RPMI7951 (cell line): ENCODE measurements at places on chromosomes 16 and 17. TPM values are rescaled to one million over a fixed set of nuclear protein-coding genes. Genes with fewer than 3 reads are reported as not detected.

Gene SOST
- not detected in 2 replicates for total RNA-seq

Gene TMEM204
- not detected in 2 replicates for total RNA-seq

DNA sequence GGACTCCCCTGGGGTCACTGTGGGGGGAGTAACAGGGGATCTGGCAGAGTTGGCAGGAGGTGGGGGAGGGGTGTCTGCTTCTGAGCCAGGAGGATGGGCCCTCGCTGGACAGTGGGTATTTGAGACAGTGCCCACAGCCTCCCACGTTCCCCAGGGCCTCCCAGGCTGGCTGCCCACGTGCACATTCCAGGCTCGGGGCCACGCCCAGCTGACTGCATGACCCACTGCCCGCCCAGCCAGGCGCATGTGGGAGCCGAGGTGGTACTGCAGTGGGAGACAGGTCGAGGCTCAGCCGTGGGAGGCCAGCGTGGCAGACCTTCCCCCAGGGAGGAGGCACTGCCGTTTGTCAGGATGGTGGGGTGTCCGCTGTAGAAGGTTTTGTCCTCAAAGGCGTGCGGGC, 38.8 kb downstream of the BAHCC1 start:
- no peak for DNase-seq

- DNase-seq: peak; percentile 70
Observed at GRCh38 chr17:83073389-83074063, 5.9 kb upstream of the METRNL start.

- DNase-seq: peak; percentile 11
Observed at GRCh38 chr17:7886227-7887037, 2.2 kb upstream of the CHD3 start.

DNA sequence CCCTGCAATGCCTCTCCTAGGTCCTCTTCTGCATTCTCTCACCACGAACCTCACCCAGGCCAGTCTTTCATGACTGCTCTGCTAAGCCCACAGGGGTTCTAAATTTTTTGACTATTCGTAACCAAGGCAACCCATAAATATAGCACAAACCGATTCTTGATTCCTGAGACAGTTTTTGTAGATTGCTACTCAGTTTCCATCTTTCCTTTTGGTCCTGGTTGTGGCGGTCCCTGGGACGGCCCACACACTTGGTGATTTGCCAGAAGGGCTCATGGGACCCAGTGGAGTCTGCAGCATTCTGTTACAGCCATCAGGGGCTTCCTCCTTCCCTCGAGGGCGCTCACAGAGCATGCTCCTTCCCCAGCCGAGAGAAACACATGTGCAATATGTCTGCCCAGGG, 23.4 kb upstream of the MGAT5B start:
- no peak for DNase-seq

DNA sequence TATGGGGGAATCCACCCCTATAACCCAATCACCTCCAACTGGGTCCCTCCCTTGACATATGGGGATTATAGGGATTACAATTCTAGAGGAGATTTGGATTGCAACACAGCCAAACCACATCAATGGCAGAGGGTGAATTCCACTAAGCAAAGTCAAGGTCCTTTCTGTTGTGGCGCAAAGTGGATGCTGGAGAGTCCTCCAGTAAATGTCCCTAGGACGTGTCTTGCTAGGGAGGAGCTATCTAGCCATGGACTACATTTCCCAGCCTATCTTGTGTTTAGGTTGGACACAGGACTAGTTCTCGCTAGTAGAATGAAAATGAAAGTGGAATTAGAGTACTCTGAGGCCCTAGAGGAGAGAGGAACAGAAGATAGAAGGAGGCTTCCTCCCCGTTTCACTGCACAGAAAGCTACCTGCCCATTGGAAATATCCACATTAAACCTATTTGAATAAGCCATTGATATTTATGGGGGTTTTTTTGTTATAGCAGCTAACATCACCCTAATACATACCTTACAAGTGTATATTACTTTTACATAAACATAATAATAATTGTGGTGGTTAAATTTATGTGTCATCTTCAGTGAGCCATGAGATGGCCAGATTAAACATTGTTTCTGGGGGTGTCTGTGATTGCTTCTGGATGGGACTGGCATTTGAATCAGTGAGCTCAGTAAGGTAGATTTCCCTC, 56.7 kb upstream of the ERCC4 start:
- DNase-seq: peak; percentile 52

Gene TNFRSF17
- 0.48 TPM in 1 of 2 replicates, not detected in the other for total RNA-seq

Gene ACBD4
- total RNA-seq: 1.1 and 2.0 TPM in 2 replicates

- DNase-seq: peak; percentile 36
Observed at GRCh38 chr17:50487213-50488096, 8.8 kb downstream of the RSAD1 start.

Gene ZG16B
- total RNA-seq: 0.88 and 1.2 TPM in 2 replicates

Gene MYLK3
- total RNA-seq: under 0.01 TPM in 1 of 2 replicates, not detected in the other

Gene KRT16
- total RNA-seq: 0.72 and 0.88 TPM in 2 replicates

DNA sequence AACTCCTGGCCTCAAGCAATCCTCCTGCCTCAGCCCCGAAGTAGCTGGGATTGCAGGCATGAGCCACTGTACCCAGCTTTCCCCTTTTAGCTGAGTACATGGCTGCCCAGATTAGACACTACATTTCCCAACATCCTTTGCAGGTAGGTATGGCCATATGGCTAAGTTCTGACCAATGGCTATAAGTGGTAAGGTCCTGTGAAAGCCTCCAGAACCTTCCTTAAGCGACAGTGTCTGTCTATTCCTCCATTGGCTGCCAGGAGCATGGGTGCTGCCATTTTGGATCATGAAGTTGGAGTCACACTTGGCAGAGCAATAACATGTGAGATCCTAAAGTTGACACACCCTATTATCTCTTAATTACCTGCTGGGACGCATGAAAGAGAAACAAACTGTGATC, 24.4 kb upstream of the CRHR1 start:
- DNase-seq: peak; percentile 3

Gene CCR7
- not detected in 2 replicates for total RNA-seq

Gene LGALS9B
- total RNA-seq: not detected in 2 replicates

DNA sequence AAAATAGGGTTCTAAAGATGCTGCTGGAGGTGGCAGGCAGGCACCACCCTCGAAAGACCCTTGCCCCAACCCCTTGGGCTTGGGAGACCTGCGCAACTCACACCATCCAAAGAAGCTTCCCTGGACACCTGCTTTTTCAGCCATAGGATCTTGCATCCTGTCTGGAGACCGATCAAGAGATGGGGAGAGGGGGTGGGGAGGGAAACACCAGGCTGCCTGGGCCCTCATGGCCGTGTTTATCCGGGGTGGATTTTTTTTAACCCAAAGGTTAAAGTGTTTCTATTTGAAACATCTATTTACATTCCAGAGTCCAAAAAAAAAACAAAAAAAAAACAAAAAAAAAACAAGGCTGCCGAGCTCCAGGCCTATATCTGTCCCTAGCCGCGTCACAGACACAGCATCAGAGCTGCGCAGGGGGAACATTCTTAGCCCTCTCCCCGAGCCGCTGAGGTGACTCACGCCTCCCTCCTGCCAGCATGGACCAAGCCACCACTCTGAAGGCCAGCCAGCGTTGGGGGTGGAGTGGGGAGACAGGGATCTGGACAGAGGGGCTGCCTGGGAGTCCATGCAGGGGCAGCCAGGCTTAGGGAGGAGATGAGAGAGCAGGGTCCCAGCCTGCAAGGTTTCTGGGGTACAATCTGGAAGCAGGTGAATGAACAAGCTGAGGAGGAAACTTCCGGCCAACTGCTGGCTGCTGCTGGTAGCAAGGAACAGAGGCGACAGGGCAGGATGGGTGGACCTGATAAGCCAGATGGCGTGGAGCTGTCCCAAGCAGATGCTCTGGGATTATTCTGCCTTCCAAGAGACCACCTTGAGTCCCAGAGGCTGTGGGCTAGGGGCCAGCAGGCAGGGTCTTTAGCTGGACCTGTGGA, 14.8 kb downstream of the HDAC5 start:
- peak; percentile 92 for DNase-seq

- DNase-seq: no peak
Observed at GRCh38 chr17:47687748-47688147, 6.2 kb upstream of the TBKBP1 start.

DNA sequence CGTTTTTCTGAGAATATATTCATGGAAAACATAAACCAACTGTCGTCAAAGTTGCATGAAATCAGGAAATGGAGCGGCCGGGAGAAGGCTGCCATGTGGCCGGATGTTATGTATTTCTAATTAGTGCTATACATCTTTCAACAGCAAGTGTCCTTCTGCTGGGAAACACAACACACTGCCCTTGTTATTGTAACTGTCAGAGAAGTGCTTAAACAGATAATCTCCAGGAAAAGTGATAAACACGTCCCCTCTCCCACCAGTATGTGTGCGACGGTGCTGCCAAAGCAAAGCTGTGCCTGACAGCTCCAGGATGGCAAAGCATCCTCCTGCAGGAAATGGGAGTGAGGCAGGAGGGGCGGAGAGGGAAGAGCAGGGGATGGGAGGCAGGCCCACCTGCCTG, 111.8 kb downstream of the SMG6 start:
- DNase-seq: no peak

DNA sequence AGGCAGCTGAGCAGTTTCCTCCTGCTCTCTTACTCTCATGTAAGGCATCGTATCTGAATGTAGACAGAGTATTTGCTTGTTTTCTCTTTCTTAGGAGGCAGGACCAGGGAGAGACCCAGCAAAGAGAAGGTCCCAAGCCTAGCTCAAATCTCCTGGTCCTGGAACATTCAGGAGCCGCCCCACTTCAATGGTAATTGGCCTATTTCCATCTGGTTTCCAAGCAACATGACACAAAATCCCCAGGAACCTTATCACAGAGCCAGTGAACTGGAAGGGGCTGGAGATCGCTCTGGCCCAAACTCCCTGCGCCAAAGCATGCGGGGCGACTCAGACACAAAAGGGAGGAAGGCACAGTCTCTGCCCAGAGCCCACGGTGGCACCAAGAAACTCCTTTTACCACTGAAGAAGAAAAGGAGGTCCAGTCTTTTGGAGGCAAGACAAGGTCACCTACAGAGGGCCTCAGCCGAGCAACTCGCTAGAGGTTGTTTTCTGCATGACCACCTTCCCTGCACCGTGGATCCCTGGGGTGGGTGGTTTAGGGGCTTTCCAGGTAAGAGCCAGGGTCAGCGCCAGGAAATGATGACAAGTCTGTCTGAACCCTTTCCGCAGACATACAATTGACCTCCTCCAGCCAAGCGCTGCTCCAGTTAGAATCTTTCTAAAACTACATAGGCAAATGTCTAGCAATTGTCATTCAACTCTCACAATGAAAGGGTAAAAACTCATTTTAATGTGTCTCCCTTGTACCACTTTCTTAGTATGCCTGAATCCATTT, 394.7 kb downstream of the SOX9 start:
- peak; percentile 79 for DNase-seq

Gene MYH13
- total RNA-seq: under 0.01 TPM in 1 of 2 replicates, not detected in the other

DNA sequence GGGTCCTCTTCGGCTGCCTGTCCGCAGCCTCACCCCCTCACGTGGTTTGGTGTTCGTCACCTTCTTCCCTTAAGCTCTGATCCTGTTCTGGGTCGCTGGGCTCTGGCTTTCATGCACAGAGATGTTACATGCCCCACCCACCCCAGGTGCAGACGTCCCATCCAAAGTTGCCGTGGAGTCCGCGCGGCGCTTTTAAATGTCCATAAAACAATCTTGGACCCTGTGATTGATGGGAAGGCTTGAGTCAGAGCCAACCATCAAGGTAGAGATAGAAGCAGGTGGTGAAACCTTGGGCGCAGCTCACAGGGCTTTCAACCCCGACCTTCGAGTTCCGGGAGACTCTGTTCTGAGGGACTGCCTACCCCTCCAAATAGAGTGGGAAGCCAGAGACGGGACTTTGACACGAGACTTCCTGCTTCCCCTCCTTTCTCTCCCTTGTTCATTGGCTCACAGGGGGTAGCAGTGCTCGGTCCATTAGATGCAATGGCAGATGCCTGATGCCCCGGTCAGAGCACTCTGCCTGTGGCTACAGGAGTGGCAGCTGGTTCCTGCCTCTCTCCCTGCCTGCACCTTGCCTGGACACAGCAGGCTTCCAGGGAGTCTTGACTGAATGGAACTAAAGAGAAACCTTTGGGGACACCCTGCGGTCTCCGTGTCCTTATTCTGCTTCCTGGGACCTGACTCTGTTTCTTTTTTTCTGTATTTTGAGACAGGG, 4.0 kb downstream of the ENGASE start:
- DNase-seq: no peak

GRCh38 chr16:20899071-20899470, 1.1 kb downstream of the DCUN1D3 start:
- DNase-seq: peak; percentile 27

GRCh38 chr17:205817-206216, 24.4 kb upstream of the DOC2B start:
- DNase-seq: no peak

DNA sequence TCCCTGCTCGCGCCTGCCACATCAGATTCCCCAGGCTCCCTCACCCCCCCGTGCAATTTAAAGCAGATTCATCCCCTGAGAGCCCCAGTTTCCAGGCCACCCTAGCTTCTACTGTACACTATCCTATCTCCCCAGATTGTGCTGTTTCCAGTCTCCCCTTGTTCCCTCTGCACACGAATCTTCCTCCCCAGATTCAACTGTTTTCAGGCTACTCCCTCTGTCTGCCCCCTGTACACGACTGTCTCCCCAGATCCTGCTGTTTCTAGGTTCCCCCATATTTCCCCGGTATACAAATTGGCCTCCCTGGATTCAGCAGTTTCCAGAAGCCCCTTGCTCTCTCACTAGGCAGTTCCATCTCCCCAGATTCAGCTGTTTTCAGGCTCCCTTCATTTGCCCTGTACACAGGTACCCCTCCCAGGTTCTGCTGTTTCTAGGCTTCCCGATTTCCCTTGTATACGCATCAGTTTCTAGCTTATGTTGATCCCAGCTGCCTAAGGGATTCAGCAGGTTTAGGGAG, 22.9 kb downstream of the COPZ2 start:
- no peak for DNase-seq

DNA sequence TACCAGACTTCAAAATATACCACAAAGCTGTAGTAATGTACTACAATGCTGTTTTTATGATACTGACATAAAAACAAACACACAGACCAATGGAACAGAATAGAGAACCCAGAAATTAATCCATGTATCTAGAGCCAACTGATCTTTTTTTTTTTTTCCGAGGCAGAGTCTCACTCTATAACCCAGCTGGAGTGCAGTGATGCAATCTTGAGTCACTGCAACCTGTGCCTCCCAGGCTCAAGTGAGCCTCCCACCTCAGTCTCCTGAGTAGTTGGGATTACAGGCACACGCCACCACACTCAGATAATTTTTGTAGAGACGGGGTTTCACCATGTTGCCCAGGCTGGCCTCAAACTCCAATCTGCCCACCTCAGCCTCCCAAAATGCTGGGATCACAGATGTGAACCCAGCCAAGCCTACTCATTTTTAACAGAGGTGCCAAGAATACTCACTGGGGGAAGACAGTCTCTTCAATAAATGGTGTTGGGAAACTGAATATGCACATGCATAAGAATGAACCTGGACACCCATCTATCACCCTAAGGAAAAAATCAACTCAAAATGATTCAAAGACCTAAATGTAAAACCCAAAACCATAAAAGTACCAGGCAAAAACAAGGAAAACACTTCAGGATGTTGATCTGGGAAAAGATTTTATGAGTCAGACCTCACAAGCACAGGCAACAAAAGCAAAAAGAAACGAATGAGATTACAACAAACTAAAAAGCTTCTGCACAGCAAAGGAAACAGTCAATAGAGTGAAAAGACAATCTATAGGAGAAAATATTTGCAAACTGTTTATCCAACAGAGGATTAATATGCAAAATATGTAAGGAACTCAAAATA, 63.1 kb downstream of the STX8 start:
- peak; percentile 60 for DNase-seq

- DNase-seq: no peak
Observed at GRCh38 chr16:88077328-88078108, 126.3 kb downstream of the BANP start.

Gene LITAFD
- not detected in 2 replicates for total RNA-seq

GRCh38 chr17:76723812-76724211, 2.6 kb downstream of the JMJD6 start:
- no peak for DNase-seq
